Right hindlimb (tissue), 1 donor: ENCODE measurements at places on chromosomes 2 and 18.

GRCh38 chr2:168633200-168633599 is 169.2 kb upstream of the NOSTRIN start:
- DNase-seq = no peak

GRCh38 chr2:236662231-236663185 is 92.9 kb downstream of the ACKR3 start:
- peak; percentile 24 for DNase-seq

- DNase-seq = no peak
Observed at GRCh38 chr18:50644807-50645206, 84.9 kb downstream of the MAPK4 start.

DNA sequence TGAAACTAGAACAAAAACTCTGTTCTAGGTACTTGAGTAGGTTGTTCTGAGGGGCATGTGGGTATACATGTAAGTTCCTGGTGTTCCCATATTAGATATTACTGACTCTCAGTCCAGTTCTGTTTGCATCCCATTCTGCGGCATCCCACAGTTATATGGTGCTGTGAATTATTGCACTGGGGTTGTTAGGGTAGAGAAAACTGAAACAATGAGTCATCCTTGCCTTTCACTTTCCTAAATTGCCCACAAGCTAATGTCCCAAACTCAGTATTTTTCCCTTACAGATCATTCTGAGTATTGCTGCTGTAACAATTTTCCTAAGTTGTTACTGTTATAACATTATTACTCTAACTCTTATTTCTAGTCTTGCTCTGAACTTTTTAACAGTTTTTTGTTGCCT is 3.0 kb downstream of the WDR75 start:
- DNase-seq = no peak

GRCh38 chr2:126269911-126270310 is 386.0 kb upstream of the GYPC start:
- no peak for DNase-seq

GRCh38 chr2:154400563-154401290 is 297.8 kb upstream of the KCNJ3 start:
- no peak for DNase-seq

GRCh38 chr2:19841918-19842693 is 59.7 kb downstream of the TTC32 start:
- no peak for DNase-seq

- DNase-seq = no peak
Observed at GRCh38 chr2:122753336-122753735, 997.9 kb downstream of the TSN start.

DNA sequence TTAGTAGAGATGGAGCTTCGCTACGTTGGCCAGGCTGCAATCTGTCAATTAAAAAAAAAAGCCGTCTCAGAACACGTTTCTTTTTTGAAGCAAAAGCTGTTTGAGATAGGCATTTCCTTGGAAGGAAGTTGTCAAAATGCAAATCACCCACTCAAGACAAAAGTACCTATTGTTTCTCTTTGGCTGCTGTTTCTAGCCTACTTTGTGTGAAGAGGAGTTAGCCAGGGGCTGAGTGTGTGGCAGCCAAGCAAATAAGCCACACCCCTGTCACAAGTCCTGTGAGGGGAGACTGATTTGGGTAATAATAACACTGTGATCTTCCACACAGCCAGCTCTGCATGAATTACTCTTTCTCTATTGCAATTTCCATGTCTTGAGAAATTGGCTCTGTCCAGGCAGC is 47.4 kb upstream of the CDCA7 start:
- no peak for DNase-seq

DNA sequence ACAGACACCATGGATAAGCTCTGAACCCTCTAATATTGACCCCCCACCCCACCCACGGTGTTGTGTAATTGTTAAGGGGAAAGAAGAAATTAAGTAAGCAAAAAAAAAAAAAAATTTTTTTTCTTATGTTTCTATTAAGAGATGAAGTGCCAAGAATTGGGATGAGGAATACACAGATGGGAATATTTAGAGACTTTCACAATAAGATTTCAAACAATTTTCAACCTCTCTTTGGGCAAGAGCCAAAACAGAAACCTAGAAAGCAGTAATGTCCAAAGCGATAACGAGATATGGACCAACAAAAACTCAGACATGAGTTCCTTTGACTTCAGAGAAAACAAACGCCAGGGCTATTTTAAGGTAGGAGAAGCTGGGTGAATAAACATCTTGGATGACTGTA is 14.4 kb downstream of the PIEZO2 start:
- DNase-seq = no peak

DNA sequence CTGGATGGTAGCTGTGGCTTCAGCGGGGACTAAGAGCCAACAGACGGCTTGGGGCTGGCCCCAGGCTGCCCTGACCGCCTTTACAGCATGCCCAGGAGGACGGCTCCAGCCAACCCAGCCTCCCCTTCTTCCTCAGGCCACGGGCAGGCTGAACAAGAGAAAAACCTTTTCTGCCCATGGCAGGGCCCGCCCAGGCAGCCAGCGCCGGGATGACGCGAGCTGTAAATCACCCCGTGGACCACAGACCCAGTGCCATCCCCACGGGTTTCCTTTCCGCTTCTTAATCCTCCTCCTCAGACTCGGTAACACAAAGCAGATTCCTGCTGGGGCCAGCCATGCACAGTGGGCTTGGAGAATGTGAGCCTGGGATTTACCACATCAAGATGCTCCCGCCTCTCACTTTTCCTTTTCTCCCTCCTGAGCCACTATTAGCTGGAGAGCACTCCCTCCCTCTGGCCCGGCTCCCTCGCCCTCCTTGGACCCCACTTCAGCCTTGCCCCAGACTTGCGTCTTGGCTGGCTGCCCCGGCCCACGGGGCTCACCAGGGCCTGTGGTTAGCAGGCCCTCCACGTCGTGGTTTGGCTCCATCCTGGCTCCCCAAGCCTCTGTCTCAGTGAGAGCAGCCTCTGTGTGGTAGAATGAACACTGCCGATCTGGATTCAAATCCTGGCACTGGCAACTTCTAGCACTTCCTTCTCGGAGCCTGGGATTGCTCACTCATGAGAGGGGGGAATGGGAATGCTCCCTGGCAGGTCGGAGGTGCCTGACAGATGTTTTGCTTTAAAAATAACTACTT is 31.4 kb downstream of the ATOH8 start:
- DNase-seq = peak; percentile 86

DNA sequence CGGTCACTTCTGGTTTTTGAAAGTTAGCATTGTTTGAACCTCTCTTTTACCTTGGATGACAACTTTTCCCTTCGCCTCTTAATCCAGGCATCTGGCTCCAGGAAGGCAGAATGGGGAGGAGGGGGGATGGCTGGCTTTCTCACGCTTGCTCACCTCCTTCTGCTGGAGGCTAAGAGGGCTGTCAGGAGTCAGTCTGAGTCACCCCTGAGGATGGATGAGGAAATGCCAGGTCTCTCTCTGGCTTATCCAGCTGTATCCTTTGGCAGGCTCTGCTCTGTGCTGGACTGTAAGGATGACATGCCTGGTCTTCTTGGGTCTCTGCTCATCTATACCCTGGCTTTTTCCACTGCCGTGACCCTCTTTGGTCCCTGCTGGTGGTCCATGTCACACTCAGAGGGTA is 142.9 kb upstream of the GYPC start:
- no peak for DNase-seq

DNA sequence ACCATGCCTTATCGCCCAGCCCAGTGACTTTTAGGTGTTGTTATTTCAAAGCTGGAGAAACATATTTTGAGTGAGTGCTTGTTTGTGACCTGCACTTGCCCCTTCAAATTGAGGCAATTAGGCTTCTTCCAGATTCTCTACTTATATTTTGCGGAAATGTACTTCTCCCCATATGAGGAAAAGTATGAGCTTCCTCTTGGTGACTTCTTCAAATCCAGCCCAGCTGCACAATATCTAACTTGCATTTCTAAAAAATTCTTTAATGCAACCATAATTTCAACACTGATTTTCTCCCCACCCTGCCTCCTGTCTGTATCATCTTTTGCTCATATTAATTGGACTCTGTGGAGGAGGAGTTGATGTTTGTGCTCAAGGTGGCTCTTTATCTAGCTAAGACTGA is 391.2 kb upstream of the POU3F3 start:
- DNase-seq = no peak

DNA sequence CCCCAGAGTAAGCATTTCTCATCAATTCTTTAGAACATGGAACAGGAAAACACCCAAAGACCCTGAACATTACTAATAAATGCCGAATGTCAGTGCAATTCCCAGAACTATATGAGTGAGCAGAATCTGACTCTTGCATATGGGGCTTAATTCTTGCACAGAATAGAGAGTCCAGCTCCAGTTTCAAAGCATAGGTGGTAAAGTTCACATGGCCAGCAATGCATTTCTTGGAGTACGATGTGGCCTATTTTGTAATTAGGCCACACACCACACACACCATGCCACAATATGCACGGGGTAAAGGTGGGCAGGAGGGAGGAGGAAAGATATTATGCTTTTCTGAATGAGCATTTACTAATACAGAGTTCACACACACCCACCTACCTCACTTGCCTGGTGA is 56.5 kb downstream of the PLA2R1 start:
- DNase-seq = no peak

DNA sequence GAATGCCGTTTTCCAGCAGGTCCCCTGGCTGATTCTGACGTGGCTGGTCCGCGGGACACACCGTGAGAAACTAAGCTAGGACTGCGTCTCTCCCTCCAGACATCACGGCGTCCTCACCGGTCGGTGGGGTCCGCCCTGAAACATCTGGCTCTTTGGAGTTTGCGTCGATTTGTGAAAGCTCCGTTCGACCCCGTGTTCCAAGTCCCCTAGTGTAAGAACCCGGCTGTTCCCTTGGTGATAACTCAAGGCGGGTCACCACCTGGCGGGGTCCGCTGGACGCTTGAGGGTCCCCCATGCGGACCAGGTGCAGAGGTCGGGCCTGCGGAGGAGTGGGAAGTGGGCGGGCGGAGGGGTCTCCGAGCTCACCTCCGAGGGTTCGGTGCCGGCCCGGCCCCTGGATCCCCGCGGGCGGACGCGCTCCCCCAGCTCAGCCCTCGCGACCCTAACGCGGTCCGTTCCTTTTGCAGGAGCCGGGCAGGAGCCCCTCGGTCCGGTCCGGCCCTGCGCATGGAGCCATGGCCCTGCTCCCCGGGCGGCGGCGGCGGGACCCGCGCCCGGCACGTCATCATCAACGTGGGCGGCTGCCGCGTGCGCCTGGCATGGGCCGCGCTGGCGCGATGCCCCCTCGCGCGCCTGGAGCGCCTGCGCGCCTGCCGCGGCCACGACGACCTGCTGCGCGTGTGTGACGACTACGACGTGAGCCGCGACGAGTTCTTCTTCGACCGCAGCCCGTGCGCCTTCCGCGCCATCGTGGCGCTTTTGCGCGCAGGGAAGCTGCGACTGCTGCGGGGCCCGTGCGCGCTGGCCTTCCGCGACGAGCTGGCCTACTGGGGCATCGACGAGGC is 65.6 kb downstream of the KCNG2 start:
- DNase-seq = no peak

DNA sequence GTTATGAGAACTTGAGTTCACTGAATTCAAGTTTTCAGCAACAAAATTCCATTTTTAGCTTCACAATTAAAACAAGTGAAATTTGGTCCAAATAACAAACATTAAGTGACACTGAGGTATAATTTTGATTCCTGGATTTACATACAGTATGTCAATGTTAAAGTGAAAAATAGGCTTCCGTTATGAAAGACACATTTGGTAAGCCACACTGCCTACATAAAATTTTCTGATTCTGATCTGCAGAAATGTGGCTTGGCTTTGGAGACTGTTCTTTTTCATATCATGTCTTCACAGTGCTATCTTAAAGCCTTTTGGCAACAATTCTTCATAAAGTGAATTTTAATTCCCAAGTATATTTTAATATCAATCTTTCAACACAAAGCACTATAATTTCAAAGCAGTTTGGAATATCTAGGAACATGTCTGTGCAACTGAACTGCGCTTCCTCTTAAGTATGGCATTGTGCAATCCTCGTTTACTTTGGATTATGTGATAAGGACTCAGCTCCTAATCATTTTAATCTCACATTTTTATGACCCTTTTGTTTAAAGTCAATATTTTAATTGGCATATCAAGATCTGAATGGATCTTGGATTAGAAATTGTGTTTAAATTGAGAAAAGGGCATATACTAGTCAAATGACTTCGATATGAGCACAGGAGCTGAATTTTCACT is 60.0 kb downstream of the RBMS1 start:
- DNase-seq = no peak

DNA sequence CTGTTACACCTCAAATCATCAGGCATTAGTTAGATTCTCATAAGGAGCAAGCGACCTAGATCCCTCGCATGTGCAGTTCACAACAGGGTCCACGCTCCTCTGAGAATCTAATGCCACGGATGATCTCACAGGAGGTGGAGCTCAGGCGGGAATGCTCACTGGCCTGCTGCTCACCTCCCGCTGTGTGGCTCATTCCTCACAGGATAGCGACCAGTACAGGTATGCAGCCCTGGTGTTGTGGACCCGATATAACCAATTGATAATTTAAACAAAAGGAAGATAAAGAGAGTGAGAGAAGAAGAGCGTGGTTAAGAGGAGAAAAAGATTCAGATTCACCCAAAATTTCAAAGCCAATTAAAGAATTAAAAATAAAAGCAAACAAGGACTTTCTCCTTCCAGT is 20.8 kb downstream of the TLK1 start:
- no peak for DNase-seq

GRCh38 chr2:234241656-234242458 is 191.4 kb downstream of the SPP2 start:
- no peak for DNase-seq

DNA sequence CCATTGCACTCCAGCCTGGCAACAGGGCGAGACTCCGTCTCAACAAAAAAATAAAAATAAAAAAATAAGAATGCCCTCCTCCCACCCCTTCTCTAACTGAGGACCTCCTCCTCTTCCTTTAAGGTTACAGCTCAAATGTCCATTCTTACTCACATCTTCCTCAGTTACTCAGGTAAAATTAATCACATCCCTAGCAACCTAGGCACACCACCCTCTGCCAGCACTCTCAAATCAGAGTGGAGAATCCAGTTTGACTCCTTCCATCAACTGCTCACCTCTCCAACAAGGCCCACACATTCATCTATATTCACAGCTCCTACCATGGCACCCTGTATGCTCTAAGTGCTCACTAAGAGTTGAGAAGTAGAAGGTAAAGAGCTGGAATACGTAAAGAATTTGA is 254.3 kb downstream of the ZEB2 start:
- DNase-seq = no peak

GRCh38 chr2:118854507-118855345 is 7.3 kb upstream of the EN1 start:
- DNase-seq = no peak

DNA sequence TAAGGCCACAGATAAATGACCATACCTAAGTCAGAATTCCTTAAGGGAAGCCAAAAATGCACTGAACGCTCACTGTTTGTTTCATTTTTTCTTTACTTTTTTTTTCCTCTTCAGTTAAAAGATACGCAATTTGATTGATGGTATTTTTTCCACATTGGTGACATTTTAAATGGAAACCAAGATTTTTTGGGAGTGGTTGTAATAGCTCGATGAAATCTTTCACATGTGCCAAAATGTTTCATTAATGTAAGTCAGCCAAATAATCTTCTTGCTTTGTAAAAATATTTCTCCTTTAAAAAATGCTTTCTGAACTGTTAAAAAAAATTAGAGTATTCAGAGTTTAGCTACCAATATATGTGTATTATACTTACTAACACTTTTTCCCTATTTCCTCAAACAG is 339.8 kb downstream of the ZEB2 start:
- no peak for DNase-seq
